ENCODE measurements at places on chromosomes 2 and 18.

- no peak for DNase-seq
Observed at GRCh38 chr2:201237486-201238123, 22.7 kb upstream of the CASP8 start.

GRCh38 chr2:128262315-128263253, 56.1 kb downstream of the HS6ST1 start:
- DNase-seq = no peak

DNA sequence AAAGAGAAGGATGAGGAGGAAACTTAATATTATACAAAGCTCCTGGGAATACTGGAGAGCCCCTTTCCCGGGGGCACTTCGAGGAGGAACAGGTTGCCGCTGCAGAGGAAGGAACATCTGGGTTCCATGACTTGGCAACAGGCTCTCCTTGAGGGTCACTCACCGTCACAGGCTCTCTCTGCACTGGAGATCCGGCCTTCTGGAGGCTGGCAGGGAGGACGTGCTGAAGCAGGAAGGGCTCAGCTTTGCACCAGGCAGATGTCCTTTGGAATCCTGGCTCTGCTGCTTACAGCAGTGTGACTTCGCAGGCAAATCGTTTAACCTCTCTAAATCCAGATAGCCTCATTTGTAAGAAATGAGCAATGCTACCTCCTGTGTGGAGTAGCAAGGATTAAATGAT, 2.9 kb upstream of the DPYSL5 start:
- DNase-seq = no peak

GRCh38 chr2:202307690-202308089, 42.1 kb downstream of the NOP58 start:
- no peak for DNase-seq

- DNase-seq = no peak
Observed at GRCh38 chr2:111905990-111906735, 7.8 kb downstream of the MERTK start.
